ENCODE measurements at places on chromosomes 11 and 22.

GRCh38 chr11:108960501-108960900 lies 295.6 kb downstream of the DDX10 start:
- no peak for DNase-seq

- no peak for DNase-seq
Observed at GRCh38 chr22:33354928-33355327, 296.7 kb upstream of the SYN3 start.

GRCh38 chr11:85826116-85826855 lies 15.3 kb upstream of the SYTL2 start:
- DNase-seq: peak; percentile 50

GRCh38 chr22:30289980-30290313 lies 642 bp upstream of the CASTOR1 start:
- DNase-seq: no peak

DNA sequence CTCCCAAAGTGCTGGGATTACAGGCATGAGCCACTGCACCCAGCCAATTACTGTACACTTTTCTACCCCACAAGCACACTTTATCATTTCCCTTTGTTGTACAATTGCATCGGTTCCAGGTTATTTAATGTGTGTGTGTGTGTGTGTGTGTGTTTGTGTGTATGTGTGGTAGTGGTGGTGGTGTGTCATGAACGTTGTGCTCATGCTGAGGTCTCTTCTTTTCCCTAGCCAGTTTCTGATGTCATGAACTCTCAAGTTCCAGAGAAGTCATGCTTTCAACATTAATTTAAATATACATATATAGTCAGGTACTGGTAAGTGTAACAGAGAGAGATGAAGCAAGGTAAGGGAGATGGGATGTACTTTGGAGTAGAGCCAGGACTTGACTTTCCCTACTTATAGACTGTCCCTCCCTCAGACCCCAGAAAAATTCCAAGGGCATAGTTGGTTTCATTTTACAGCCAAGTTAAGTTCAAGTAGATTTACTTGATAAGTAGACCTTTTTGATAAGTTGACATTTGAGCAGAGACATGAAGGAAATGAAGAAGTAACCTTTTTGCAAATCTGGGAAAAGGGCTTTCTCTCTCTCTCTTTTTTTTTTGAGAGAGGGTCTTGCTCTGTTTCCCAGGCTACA lies 42.7 kb downstream of the WEE1 start:
- no peak for DNase-seq

DNA sequence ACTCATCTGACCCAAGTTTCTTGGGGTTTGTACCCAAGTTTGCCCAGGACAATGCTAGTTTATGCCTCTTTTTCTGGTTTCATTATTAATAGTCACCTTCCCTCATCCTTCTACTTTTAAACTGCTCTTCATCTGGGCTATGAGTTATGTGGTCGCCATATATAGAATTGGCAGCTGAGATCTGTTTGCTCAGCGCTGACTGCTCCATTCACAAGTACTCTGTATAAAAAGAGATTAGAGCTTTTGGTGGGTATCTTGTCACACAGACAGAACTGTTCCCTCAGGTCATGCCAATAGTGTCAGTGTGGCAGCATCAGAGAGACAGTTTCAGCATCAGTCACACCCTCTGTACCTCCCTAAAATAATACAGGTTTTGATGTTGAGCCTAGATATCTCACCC lies 326.0 kb downstream of the RAB38 start:
- no peak for DNase-seq

DNA sequence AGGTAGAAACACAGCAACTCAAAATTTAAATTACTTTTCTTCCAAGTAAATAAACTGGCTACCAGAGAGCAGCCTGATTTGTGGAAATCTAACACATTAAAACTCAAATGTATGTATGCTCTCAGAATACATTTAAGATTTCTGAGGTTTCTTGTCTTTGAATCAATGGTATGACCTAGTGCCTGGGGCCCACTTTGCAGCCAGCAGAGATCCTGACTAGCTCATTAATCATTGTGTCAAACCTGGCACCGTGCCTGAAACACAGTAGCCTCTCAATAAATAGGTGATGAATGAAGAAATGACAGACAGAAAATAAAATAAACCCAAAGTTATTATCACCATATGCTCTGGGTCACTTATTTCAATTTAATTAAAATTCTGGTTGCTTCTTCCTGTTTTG lies 176.2 kb upstream of the FAT3 start:
- DNase-seq: no peak

DNA sequence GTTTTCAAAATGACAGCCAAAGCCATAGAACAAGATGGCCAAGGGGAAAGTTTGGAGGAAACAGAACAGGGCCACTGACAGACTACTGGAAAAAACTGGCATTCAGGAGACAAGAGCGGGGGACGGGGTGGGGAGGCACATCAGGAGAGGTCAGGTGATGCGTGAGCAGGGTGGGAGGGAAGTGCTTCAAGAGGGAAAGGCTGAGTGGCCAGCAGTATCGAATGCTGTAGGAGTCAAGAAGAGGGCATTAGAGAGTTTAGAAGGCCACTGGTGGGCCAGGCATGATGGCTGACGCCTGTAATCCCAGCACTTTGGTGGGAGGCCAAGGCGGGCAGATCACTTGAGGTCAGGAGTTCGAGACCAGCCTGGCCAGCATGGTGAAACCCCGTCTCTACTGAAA lies 8.2 kb downstream of the GTPBP1 start:
- no peak for DNase-seq

GRCh38 chr11:123265951-123266350 lies 70.9 kb upstream of the CLMP start:
- DNase-seq: no peak

DNA sequence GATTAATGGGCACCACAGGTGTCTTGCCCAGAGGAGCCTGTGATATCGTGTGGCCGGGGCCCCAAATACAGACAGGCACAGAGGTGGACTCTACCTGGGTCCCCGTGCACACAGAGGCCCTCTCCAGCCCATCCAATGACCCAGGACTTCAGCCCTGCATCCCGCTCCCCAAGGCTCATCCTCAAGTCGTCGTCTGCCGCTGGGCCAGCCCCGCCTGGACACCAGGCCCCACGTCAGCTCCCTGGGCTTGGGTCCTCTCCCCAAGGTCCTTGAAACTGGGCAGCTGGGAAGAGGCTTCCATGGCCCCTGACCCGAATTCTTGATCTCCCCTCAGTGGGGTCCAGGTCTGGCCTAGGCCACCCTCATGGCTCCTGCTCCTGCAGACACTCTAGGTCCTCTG lies 20.2 kb downstream of the SHISAL1 start:
- no peak for DNase-seq

GRCh38 chr11:47248304-47248663 lies 330 bp downstream of the ACP2 start:
- no peak for DNase-seq

- peak; percentile 80 for DNase-seq
Observed at GRCh38 chr11:65637794-65638419, at the start of gene SIPA1. TSS of gene SIPA1 (plus strand) at chr11:65638101. CDS start at chr11:65640922, 2,821 bp downstream.

- no peak for DNase-seq
Observed at GRCh38 chr22:29328055-29328454, 12.6 kb upstream of the RASL10A start.

DNA sequence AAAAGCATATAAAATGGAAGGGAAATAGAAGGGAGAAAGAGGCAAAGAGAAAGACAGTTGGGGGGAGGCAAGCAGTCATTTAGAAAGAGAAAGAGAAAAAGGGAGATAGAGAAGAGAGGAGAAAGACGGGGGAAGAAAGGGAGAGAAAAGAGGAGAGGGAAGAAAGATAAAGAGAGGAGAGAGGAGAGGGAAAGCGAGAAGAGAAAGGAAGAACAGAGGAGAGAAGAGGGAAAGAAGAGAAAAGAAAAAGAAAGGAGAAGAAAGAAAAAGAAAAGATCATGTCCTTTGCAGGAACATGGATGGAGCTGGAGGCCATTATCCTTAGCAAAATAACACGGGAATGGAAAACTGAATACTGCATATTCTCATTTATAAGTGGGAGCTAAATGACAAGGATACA lies 247.7 kb downstream of the MIAT start:
- no peak for DNase-seq

GRCh38 chr22:19859861-19860510 lies 5.3 kb upstream of the GNB1L start:
- no peak for DNase-seq

DNA sequence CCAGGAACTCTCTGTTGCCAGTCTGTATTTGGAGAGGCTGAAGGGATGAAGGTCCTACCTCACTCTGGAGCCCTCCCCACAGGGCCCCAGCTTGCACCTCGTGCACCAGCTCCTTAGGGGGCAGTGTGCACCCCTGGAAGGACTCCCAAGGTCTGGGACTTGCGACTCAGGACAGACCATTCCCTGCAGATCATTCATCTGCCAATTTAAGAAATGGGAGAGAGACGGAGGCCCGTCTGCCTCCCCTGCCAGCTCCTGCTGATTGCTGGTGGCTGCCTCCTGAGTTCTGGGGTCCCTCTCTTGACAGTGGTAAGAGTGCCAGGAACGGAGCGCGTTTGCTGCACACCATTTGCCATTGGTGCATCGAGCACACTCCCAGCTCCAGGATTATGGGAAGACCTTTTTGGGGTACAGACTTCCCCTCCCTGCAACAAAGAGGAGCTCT lies 27.4 kb upstream of the MALAT1 start:
- peak; percentile 32 for DNase-seq

DNA sequence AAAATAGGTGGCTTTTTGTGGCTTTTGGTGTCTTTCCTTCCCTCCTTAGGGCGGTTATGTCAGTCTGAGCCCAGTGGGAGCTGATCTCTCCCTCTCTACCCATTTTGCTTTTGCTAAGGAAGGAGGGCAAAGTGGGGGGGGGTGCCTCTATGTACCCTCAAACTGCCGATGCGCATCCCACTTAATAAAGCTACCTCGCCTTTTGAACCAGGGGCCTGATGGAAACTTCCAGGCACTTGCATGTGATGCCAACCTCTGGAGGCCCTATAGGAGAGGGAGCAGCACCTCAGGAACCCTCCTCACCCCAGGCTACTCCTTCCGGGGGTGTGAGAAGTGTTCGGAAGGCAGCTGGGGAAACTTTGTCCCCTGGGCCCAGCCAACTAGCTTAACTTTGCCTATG lies 97.0 kb upstream of the HSD17B12 start:
- no peak for DNase-seq

- no peak for DNase-seq
Observed at GRCh38 chr22:20211997-20212753, 55.9 kb downstream of the RTN4R start.

GRCh38 chr11:106491751-106492150 lies 414.3 kb downstream of the AASDHPPT start:
- DNase-seq: no peak

- no peak for DNase-seq
Observed at GRCh38 chr22:46007003-46007847, 30.3 kb upstream of the WNT7B start.

- no peak for DNase-seq
Observed at GRCh38 chr11:10793470-10794255, 15.1 kb downstream of the EIF4G2 start.

DNA sequence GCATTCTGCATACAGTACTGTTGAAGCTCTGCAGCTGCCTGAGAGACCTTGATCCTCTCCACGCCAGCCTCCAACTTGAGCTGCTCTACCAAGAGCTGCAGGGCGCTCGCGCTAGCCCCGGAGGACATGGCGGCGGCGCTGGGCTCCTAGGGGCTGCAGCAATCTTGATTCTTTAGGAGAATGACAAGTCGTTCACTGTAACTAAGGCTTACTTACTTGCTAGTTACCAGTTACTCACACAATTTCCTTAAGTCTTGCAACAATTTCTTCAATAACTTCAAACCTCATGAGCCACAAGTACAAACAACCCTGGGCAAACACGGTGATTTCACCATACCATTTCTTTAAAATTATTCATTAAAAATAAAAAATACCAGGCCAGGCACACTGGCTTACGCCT lies 21.9 kb downstream of the SBF2 start:
- DNase-seq: no peak

- DNase-seq: no peak
Observed at GRCh38 chr11:107848345-107848744, 10.2 kb downstream of the SLC35F2 start.

DNA sequence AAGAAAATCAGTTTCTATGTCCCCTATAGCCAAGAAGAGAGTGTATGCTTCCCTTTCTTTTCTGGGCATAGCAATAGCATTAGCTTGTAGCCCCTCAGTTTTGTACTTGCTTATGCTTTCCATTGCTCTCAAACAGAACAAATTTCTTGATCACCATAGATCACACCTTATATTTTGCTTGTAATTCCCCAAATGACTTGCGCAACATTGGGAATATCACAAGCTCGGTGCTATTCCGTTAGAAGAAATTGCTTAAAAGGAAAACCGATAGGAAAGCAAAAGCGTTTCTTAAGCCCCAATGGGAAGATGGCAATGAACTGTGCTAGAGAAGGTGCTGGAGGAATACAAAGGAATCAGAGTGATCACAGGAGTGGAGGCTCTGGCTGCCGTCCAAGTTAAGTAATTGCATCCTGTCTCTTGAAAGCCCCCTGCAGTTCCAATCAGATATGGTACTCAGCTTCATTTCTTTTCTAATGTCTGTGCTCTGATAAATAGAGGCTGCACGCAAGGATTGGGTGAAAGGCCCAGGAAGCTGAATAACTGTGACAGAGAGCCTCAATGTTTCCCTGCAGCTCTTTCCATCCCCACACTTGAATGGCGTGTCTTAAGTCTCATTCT lies 182.1 kb upstream of the KIRREL3 start:
- no peak for DNase-seq

Measured in CD4-positive, alpha-beta T cell treated with Interleukin-17A for 4 hours (primary cell).